ENCODE measurements at places on chromosomes 7 and 10.
A peak's percentile ranks its signal among the peaks of the same experiment; 100 is the strongest.

DNA sequence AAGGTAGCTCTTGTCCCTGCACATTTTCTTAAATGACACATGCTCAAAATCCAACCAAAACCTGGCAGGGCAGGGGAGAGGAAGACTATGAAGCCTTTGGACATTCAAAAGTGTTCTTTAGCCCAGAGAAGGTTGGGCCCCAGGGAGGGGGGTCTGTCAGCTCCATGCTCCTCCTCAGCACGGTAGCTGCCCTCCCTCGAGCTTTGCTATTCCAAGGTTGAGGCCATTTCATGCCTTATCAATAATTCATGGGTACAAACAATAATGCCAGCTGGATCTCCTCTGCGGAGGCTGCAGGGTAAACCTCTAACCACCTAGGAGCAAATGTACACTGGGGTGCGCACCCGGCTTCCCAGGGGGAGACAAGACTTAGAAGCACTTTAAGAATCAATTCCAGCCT, 61.5 kb downstream of the SLIT1 start:
- peak; percentile 61 for DNase-seq

GRCh38 chr7:44044315-44045225, at the start of gene DBNL:
Gene DBNL, plus strand, starts transcription at chr7:44044702. Its CDS starts 36 bp downstream, at chr7:44044738.
- DNase-seq, result peak; percentile 98

DNA sequence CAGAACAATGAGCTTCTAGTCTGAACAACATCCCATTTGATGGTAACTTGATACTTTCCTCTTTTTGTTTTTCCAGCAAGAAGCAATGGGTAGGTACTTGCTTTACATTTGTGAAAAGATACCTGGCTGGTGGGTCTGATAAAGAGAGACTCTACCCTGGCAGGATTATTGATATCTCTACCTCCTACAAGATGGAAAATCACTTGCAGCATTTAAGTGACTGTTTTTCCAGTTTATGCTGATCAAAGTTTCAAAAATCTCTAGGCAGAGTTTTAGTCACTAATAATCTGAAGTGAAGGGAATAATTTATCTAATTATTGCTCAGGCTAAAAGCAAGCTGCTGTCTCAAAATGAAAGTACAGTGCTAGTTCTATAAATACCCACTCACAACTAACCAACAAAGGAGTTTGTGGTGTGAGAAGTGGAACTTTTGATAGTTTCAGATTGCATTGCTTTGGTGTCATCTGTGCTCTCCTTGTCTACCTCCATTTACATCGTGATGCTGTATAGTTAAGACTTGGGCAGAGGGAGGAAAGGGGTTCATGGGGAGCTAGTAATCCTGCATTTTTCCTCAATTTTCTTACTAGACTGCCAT, 86.0 kb upstream of the ANKRD1 start:
- DNase-seq, result no peak

- DNase-seq, result no peak
These were observed 29.3 kb upstream of the BTBD16 start for GRCh38 chr10:122241836-122242235.

DNA sequence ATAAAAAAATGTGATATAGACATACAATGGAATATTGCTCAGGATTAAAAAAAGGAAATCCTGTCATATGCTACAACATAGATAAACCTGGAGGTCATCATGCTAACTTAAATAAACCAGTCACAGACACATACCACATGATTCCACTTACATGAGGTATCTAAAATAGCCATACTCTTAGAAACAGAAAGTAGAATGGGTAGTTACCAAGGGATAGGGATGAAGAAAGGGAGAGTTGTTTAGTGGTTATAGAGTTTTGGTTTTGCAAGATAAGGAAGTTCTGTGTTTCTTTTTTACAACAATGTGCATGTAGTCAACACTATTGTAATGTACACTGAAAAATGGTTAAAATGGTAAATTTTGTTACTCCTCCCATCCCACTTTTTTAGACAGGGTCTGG, 30.5 kb downstream of the BICC1 start:
- no peak for DNase-seq

DNA sequence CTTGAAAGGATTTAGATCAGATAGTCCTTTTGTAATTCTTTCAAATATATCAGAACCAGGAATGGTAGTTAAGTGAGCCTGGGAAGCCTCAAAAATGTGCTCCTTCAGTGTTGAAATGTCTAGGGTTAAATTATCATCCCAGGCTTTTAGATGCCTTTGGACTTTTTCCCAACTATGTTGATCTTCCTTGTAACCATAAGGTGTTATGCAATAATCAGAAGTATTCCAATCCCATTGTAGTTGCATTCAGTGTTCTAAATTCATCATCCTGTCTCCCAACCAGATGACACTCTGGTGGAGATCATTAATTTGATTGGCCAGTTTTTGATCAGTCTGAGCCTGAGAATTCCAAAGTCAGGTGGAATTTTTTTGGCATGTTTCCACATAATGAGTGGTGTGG, 35.1 kb upstream of the AKR1C2 start:
- DNase-seq, result no peak

- DNase-seq, result no peak
These were observed 300.6 kb downstream of the DNAJB6 start for GRCh38 chr7:157637216-157637949.

GRCh38 chr7:132652507-132652906, 76.2 kb upstream of the PLXNA4 start:
- no peak for DNase-seq

- DNase-seq, result no peak
These were observed 88.5 kb downstream of the ADCY1 start for GRCh38 chr7:45662540-45663166.

DNA sequence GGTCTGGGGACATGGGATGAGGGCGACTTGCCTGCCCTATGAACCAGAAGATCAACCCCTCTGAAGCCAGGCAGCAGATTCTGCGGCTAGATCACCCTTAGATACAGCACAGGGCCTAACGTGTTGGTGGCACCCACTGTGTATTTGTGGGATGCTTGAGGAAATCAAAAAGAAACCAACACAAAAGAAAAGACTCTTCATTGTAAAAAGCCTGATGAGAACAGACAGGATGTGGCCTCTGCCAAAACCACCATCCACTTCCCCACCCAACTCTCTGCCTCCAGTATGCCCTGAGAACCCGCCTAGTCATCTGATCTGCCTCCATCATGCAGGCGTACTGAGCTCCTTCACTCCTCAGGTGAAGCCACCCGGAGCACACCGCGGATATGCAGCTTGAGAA, 97.2 kb upstream of the INSYN2A start:
- DNase-seq, result no peak

GRCh38 chr7:12692479-12693259, 5.2 kb downstream of the ARL4A start:
- DNase-seq, result no peak

DNA sequence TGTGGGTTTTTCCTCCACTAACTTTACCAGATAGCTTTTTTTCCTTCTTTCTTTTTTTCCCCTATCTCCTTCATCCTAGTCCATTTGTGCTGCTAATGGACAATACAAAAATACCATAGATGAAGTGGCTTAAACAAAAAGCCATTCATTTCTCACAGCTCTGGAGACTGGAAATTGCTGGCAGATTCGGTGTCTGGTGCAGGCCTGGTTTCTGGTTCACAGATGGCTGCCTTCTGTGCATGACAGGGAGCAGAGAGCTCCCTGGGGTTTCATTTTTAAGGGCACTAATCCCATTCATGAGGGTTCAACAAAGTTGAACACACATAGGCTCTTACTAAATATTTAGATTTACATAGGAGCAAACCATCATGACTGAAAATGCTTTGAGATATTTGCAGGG, 467.4 kb downstream of the TYW1 start:
- peak; percentile 59 for DNase-seq
